CD4-positive, alpha-beta T cell treated with Interleukin-6 at 100 ng/mL for 8 hours (primary cell): ENCODE measurements at places on chromosomes 4 and X.

DNA sequence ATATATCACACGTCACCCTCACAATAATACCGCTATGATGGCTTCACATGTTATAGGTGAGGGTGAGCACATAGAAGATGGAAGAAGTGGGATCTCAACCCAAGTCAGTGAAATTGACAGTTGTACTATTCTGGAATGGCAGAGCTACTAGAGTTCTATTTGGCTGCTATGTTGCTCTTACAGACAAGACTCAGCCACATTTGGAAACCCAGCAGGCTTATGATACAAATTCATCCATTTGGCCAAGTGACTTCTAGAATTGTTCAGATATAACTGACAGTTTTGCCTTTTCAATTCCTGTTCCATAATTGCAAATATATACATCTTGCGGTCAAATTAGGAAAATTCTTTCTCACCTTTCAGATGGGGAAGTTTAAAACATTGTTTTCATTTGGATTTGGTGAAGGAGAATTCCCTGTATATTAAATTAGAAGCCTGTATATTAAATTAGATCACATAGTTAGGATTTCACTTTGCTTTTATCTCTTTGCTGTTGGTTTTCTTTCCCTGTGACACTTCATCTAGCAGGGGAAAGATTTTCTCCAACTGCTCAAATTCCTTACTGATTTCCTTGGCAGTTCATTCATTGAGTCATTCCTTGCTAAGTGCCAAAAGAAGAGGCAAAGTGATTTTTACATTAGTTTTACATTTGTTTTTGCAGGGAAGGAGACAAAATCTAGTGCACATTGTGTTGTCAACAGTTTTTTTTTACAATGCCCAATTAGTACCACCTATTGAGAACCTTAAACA, 120.6 kb upstream of the TBC1D9 start:
- no peak for DNase-seq

GRCh38 chr4:135770505-135770904, 1568.9 kb upstream of the PABPC4L start:
- no peak for DNase-seq

- DNase-seq = no peak
Measured at GRCh38 chrX:81201071-81201470, 642 bp downstream of the HMGN5 start.

DNA sequence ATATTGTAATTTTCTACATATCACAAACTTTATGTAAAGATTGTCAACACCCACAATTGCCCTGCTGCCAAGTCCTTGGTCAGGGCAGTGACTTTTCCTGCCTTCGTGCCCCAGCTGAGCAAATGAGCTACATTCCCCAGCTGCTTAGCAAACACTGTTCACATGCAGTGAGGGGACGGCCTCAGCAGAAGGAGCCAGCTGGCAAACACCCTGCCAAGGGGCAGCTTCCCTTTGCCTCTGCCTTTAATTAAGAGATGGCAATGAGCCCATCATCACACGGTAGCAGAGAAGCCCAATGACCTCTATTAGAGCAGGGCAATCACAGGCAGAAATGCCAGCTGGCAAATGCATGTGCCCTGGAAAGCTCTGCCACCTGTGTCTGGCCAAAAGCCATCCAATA, 253.4 kb downstream of the EPHA5 start:
- DNase-seq = no peak

GRCh38 chr4:13524504-13525243, 19.6 kb downstream of the NKX3-2 start:
- DNase-seq = no peak
